AG10803 (cell line): ENCODE measurements at places on chromosomes 4 and X.

- DNase-seq, result peak; percentile 12
Measured at GRCh38 chr4:125432078-125432477, 117.3 kb downstream of the FAT4 start.

DNA sequence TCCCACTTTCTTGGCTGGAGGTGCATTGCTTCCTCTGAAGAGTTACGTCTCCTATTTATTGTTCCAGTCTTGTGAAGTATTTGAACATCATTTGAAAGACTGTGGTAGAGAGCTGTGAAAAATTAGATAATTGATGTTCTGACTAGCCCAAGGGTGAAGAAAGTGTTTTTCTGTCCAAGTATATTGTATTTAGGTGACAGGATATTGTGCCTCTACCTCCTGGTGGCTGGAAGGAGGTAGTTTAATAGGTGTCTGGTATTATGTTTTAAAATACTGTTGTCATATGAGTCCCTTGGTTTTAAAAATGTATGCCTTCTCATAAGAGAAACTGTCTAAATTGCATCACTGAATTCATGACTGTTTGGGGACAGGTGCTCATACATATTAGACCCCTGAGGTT, 226.0 kb downstream of the SPRY1 start:
- no peak for DNase-seq

- no peak for DNase-seq
Measured at GRCh38 chr4:123516576-123516975, 120.0 kb downstream of the SPRY1 start.

GRCh38 chr4:165079476-165079875, 25.8 kb downstream of the TRIM75 start:
- no peak for DNase-seq

DNA sequence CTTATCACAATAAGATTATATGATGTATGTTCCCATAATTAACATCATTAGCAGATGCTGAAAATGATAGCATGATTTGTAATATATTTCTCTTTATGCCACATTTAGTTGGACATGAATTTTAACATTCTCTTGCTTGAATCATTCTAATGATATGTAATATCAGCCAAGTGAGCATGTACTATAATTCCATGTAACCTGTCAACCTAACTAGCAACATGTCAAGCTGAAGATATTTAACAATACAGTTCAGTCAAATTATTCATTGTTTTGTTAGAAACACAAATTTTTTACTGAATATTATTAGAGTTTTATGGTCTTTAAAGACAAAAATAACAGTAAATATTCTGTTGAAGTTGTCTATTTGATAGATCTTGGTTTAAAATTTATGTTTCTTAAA, 920.4 kb upstream of the PCDH10 start:
- DNase-seq, result no peak

- DNase-seq, result no peak
Measured at GRCh38 chr4:89357340-89357739, 49.7 kb upstream of the GPRIN3 start.

GRCh38 chr4:48261281-48261680, 8.4 kb downstream of the TEC start:
- no peak for DNase-seq

DNA sequence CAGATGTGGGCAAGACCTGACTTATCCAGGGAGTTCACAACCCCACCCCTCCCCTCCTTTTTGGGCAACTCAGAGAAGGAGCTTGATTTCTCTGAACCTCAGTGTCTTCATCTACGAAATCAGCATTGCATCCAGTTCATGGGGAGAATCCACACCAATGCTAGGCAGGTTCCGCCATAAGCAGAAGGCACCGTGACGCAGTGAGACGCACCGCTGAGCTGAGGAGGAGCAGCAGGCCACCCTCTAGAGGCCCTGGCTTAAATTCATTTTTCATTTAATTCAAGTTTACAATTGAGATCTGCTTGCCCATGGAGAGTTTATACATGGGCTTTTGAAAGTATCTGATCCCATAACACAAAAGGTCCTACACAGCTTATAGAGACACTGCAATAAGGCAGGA, 55.7 kb downstream of the CPZ start:
- DNase-seq, result no peak

DNA sequence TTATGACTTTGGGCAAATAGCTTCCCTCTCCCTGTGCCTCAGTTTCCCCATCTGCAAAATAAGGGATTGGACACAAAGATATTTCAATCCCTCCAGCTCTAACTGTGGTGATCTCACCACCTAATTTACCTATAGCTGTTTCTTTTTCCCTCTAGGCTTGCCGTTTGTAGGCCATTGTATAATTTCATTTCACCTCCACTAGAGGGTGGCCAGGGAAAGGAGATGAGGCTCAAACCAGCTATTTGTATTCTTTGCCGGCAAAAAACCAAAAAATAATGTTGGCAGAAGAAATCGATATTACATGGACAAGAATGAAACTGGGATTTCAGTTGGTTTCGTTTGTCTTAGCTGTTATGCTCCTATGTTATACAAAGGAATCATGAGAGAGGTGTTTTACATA, 36.1 kb upstream of the DOCK11 start:
- peak; percentile 47 for DNase-seq

GRCh38 chrX:2699959-2700358, 8.9 kb downstream of the CD99 start:
- DNase-seq, result no peak

DNA sequence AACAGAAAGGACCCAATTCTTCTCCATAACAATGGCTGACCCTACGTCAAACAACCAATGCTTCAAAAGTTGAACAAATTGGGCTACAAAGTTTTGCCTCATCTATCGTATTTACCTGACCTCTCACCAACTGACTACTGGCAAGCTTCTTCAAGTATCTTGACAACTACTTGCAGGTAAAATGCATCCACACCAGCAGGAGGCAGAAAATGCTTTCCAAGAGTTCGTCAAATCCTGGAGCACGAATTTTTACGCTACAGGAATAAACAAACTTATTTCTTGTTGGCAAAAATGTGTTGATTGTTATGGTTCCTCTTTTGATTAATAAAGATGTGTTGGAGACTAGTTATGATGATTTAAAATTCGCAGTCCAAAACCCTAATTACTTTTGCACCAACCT, 6.7 kb upstream of the GAB1 start:
- DNase-seq, result no peak

DNA sequence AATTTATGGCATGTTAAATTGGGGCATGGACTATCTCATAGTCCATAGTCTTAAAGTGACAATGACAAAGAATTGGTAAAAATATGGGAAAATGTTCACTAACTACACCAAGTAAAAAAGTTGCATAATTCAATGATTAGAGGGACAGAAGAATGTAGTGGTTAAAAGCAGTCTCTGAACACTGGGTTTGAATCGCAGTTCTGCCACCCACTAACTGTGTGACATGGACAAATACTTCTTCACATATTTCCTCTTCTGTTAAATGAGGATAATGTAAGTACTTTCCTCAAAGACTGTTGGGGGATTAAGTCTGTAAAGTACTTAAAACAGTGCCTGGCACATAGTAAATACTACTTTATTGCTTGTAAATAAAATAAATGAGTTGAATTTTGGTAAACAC, 15.3 kb downstream of the COQ2 start:
- peak; percentile 44 for DNase-seq

- DNase-seq, result peak; percentile 26
Measured at GRCh38 chrX:70476934-70477733, 32.5 kb downstream of the DLG3 start.

GRCh38 chr4:183366206-183366835, 44.1 kb upstream of the CLDN24 start:
- DNase-seq, result no peak

GRCh38 chr4:108372681-108373080, 203.9 kb upstream of the LEF1 start:
- DNase-seq, result no peak

- peak; percentile 48 for DNase-seq
Measured at GRCh38 chrX:40651620-40652223, 4.4 kb upstream of the CXorf38 start.

- DNase-seq, result no peak
Measured at GRCh38 chr4:26864899-26865298, 4.3 kb downstream of the STIM2 start.

DNA sequence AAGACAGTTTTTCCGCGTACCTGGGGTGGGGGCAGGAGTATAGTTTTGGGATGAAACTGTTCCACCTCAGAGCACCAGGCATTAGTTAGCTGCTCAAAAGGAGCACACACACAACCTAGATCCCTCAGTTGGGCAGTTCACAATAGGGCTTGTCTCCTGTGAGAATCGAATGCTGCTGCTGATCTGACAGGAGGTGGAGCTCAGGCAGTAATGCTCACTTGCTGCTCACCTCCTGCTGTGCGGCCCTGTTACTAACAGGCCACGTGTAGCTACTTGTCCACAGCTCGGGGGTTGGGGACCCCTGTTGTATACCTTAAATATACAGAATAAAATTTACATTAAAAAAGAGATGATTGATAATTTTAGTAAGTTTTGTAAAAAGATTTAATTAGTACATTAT, 191.5 kb downstream of the SLC7A11 start:
- DNase-seq, result no peak

DNA sequence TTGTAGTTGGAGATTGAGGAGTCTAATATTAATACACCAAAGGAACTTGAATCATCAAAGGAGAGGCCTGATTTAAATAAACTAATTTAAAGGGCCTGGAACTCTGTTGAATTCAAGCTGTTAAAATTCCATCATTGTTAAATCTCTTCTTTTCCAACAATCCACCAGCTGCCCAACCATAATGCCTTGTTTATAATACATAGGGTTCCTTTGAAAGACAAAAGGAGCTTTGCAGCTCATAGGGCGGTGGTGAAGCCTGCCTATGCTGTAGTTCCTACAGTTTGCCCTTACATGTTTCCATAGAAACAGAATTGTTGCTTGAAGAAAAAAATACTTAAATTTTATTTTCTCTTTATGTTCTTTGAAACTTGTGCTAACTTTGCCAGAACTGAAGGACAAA, 102.8 kb downstream of the GLUD2 start:
- DNase-seq, result no peak

DNA sequence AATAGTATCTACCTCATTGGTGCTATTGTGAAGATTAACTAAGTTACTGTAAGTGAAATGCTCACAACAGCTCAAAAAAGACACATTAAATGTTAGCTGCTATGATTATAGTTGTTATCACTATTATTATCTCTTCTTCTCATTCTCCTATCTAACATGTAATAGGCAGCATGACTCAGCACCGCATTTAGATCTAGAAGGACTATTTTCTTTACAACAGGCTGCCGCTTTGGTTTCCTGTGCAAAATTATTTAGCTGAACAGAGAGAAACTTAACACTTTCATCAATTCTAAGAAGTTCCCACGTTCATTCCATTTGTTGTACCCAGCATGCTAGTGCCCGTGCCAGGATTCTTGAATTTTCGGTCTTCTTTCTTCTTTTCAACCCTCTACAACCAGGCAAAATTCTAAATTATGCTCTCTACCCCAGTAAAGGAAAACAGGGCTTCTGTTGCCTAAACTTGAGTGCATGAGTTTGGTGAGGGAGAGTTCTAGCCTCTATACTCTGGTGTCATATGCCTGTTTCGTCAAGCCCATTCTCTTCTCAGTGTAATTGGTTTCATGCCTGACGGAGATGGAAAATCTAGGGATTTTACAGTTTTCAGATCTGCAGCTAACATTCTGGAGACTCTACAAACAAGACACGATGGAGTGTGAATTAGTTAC, 378.9 kb downstream of the PPP1R2C start:
- DNase-seq, result no peak

- DNase-seq, result no peak
Measured at GRCh38 chrX:6694977-6695376, 160.1 kb upstream of the VCX3A start.

- no peak for DNase-seq
Measured at GRCh38 chr4:83606898-83607297, 71.0 kb downstream of the GPAT3 start.

DNA sequence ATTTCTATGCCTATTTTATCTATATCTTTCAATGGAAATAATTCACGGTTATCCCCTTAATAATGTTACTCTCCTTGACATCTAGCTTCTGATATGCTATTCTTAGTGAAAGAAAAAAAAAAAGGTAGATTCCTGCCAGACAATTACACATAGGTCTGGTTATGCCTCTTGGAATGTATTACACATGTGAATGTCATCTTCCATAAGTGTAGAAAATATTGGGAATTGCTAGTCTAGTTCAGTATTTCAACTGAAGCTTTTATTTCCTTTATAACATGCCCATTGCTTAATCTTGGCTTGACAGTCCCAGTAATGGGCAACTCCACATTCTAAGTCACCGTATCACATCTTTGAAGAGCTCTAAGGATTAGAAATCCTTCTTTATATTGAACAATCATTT, 25.4 kb upstream of the PPP1R2C start:
- peak; percentile 72 for DNase-seq

DNA sequence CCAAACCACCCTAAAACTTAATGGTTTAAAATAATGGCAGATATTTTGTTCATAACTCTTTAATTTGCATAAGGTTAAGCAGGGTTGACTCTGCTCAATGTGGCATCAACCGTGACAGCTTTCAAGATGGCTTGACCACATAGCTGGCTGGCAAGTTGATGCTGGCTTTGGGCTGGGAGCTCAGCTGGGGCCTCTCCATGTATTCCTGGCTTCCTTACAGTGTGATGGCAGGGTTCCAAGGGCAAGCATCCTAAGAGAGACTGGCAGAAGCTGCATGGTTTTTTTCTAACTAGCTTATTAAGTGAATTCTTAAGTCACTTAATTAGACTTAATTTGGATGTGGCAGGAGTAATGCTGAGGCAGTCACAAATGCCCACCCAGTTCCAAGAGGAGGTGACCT, 4.5 kb downstream of the RP2 start:
- DNase-seq, result peak; percentile 58

- no peak for DNase-seq
Measured at GRCh38 chrX:8314881-8315280, 143.8 kb upstream of the VCX2 start.

DNA sequence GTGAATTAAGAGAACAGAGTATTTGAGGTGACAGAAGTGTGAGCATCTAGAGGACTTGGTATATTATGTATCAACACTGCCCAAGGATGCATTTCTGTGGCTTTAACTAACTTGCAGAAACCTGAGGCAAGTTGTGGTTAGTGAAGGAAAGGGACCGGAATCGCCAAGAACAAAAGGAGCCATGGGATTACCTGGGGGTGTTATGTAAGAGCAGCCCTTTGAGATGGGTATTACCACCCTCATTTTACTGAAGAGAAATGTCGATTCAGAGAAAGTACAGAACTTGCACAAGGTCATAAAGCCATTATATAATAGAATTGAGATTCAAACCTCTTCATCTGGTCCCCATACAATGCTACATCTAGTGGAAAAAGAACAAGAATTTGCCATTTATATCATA, 14.3 kb downstream of the TENM3 start:
- DNase-seq, result no peak

- no peak for DNase-seq
Measured at GRCh38 chr4:8762951-8763735, 108.5 kb downstream of the HMX1 start.

DNA sequence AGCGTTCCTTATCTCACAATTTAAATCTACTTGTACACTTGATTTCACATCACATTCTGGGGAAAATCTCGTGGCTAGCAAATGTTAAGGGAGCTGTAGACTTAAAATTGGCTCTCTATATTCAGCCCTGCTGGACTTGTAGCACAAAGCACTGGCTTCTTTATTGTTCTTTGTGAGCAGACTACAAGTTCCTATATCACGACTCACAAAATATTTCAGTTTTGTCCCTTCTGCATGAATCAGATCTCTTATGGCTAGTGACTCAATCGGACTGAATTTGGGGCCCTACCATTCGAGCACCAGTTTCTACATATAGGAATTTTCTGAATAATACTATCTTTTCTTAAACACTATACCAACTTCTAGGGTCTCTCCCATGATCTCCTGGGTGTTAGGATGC, 390.1 kb downstream of the ADAM29 start:
- DNase-seq, result peak; percentile 47
